Stimulated activated CD8-positive, alpha-beta memory T cell treated with anti-CD3 and anti-CD28 coated beads, Interleukin-7, amount 100 ng/mL, for 24 hours (primary cell): ENCODE measurements at places on chromosomes 7 and 10.

DNA sequence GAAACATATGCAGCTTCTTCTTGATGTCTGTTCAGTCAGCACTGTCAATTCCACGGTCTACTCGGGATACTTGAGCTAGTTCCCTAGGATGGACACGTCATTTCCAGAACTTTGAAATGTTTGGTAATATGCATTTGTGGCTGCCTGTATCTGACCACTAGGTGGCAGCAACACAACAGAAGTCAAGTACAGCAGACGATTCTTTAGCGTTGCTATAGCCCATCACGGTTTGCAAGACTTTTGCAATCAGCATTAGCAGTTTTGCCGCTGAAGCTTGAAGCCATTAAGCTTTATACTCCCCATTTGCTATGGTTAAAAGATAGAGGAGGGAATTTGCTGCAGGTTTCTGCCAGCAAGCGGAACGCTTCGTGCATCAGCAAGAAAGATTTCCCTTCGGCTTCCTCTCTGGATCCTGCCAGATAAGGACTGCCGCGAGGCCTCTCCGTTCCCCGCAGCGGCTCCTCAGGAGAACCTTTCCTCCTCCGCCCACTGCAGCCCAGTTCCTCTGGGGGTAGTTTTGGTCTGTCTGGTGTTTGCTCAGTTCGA is 63.5 kb downstream of the ABCC2 start:
- DNase-seq = peak; percentile 21

DNA sequence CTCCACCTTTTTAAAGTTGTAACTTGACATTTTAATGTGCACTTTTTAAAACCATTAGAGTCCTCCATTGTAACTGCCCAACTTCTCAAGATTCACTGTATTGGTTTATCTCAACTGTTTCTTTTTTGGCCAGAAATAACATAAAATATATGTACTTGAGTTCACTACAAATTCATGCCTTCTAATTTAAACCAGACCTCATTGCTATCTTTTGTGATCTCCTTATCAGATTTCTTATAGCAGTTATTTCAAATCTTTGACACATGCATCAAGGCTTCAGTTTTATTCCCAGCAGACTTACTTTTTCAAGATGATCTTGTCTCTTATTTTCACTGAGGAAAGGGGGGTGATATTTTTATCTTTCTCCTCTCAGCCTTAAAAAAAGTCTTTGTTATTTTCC is 154.3 kb downstream of the PHF14 start:
- no peak for DNase-seq

DNA sequence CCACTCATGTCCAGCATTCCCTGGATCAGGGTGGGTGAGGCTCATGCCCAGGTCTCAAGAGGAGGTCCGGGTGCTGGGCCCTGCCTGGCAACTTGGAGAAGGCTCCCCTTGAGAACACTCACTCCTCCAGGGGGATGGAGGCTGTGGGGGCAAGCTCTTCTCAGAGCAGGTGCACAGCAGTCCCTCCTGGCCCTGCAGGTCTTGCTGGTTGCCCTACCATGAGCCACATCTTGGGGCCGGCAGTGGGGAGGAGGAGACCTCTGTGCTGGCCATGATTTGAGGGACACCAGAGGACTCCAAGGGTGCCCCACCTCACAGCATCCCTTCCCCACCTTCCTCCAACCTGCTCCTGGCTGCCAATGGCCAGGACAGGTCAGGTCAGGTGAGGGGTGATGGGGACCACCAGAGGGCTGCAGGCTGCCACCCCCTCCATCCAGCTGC is 87.4 kb upstream of the RET start:
- no peak for DNase-seq

GRCh38 chr7:20971219-20971618 is 184.5 kb upstream of the SP8 start:
- DNase-seq = no peak

DNA sequence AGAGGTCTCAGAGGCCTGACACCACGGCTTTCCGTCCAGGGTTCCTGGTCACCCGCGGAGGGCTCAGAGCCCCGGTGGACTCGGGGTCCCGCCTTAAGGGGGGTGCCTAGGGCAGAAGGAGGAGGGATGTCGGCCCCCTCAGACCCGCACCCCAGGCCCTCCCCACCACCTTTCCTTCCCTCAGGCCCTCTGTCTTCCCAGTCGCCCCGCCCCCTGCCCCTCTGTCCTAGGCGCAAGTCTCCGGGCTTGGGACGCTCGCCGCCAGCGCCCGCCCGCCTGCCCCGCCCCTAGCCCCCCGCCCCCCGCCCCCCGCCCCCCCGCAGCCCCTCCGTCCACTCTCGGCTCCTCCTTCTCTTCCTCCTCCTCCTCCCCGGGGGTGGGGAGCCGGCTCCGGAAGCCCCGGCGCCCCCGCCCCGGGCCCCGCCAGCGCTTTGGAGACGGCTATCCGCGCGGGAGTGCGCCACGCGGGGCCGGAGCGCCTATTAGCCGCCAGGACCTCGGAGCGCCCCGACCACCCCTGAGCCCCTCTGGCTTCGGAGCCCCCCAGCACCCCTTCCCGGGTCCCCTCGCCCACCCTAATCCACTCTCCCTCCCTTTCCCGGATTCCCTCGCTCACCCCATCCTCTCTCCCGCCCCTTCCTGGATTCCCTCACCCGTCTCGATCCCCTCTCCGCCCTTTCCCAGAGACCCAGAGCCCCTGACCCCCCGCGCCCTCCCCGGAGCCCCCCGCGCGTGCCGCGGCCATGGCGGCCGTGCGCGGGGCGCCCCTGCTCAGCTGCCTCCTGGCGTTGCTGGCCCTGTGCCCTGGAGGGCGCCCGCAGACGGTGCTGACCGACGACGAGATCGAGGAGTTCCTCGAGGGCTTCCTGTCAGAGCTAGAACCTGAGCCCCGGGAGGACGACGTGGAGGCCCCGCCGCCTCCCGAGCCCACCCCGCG is at the start of gene AEBP1:
AEBP1 (plus strand) TSS at position 423 of the 937 bp plus-strand sequence; CDS start at position 744, 321 bp downstream.
- DNase-seq = no peak

- no peak for DNase-seq
These were observed 13.7 kb downstream of the ZMIZ2 start for GRCh38 chr7:44762300-44762699.

GRCh38 chr7:149625340-149625946 is 127.8 kb upstream of the ZNF746 start:
- peak; percentile 37 for DNase-seq

- DNase-seq = no peak
These were observed 25.1 kb upstream of the AKAP9 start for GRCh38 chr7:91915401-91916050.

GRCh38 chr10:4807761-4808507 is 18.1 kb upstream of the AKR1E2 start:
- DNase-seq = no peak

- no peak for DNase-seq
These were observed 239.8 kb upstream of the IGFBP3 start for GRCh38 chr7:46160861-46161260.

GRCh38 chr7:105643851-105644250 is 62.6 kb upstream of the EFCAB10 start:
- DNase-seq = no peak

GRCh38 chr10:33198610-33199009 is 135.9 kb downstream of the NRP1 start:
- no peak for DNase-seq

GRCh38 chr7:36878288-36878687 is 154.0 kb upstream of the AOAH start:
- no peak for DNase-seq

GRCh38 chr7:16627236-16627635 is 18.3 kb downstream of the ANKMY2 start:
- DNase-seq = no peak

- no peak for DNase-seq
These were observed 401 bp downstream of the LRRC27 start for GRCh38 chr10:132332433-132332754.
